ENCODE measurements at places on chromosomes 1 and 21.
A peak's percentile ranks its signal among the peaks of the same experiment; 100 is the strongest.

DNA sequence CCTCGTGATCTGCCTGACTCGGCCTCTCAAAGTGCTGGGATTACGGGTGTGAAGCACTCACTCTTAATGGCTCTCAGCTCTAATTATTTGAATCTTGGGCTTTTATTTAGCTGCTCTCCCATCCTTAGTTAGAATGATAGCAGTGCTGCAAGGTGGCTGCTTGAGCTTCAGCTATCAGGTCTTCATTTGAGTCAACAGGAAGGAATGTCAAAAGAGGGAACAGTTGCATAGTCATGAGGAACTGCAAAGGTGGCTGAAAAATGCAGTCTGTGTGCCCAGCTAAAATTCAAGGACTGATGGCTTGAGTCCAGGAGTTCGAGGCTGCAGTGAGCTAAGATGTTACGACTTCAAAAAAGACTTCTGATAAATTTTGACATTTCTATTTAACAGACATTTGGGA is 55.6 kb downstream of the UCK2 start:
- no peak for DNase-seq

GRCh38 chr1:210465150-210465549 is 136.4 kb downstream of the HHAT start:
- no peak for DNase-seq

GRCh38 chr1:6130036-6130435 is 50.1 kb downstream of the CHD5 start:
- no peak for DNase-seq

DNA sequence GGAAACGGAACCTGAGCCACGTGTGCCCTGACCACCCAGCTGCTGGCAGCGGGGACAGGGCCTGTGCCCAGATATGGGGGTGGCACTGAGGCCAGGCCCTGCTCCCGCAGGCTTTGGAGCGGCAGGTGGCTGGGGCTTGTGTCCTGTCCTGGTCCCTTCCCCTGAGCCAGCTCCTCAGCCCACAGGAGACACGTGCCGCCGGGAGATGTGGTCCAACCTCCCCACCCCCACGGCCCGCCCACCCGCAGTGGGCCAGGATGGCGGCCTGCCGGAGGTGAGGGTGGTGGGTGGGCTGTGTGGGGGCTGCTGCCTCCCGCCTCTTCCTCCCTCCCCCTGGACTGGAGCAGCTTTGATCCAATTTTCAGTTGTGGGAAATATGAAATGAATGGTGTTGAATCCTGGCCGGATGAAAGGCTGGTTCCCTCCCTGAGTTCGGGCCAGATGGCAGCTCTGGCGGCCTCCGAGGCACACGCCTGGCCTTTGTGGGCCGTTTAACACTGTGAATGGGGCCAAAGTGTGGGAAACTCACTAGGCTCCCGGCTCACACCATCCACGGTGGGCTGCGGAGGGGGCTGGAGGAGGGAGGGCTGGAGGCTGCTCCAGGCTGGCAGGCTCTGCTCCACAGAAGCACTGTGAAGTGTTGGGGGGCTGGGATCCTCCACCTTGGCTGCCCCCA is 2.6 kb upstream of the HES5 start:
- no peak for DNase-seq

DNA sequence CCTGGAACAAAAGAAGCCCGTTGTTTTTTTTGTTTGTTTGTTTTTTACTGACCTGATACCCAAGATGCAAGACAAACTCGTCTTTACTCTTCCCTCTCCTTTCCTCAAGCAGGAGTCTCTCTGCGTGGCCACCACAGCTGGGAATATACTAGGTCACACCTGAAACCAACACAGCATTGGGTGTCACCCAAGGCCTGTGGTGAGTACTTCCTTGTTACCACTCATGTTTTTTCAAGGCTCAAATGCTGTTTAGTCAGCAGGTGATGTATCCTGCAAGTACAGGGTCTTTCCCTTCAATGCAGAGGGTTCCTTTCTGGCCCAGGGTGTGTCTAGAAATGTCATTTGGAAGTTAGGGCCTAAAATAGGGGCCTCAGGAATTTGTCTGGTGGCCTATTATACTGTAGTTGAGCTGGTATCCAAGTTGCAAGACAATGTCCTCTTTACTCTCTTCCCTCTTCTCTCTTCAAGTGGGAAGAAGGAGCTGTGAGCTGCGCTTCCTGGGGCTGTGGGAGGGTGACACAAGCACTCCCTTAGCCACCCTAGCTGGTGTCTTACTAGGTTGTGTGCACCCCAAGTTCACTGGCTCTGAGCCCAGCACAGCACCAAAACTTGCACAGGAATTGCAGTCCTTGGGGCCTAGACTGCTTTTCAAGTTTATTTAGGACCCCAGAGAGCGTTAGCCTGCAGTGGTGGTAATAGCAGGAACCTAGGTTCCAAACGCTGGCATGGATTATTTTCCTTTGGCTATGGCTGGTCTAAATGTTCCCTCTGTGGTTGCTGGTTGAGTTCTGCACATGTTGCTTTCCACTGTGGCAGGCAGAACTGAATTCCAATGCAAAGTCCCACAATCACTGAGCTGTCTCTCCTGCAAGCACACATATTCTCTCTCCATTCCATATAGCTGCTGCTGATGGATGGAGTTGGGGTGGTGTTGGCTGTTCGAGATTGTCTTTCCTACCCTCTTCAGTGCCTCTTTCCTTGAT is 91.4 kb upstream of the LYPLAL1 start:
- DNase-seq, result peak; percentile 31

- DNase-seq, result no peak
Observed at GRCh38 chr21:36791695-36792470, 93.0 kb downstream of the SIM2 start.

DNA sequence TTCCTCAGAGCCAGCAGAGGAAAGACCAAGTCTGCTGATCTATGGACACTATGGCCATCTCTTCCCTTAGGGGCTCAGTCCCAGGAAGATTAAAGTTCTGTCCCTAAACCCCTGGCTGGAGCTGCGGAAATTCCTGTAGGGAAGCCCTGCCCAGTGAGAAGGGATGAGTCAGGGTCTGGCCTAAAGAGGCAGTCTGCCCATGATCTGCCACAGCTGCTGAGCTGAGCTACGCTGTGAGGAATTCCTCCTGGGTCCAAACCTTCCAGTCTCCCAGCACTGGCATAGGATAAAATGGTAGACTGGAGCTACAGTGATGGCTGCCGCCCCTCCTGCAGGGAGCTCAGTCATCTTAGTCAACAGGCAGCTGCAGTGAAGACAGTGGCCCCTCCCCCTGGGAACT is 213.7 kb downstream of the BRINP2 start:
- no peak for DNase-seq

DNA sequence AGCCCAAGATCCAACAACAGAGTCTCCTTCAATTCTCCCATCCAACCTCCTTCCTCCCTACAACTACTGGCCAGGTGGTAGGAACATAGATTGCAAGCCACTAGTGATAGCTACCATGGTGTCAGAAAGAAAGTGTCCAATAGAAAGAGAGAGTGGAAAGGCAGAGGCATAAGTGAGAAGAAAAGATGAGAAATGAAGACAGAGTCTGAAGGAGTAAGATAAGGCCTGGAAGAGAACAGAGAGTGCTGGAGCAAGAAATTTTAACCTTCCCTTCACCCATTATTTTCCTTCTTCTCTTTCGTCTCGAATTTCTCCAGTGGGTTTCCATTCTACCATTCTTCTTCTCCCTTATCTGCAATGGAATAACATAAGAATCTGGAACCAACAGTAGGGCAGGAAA is 57.9 kb downstream of the CDC42BPA start:
- DNase-seq, result no peak

DNA sequence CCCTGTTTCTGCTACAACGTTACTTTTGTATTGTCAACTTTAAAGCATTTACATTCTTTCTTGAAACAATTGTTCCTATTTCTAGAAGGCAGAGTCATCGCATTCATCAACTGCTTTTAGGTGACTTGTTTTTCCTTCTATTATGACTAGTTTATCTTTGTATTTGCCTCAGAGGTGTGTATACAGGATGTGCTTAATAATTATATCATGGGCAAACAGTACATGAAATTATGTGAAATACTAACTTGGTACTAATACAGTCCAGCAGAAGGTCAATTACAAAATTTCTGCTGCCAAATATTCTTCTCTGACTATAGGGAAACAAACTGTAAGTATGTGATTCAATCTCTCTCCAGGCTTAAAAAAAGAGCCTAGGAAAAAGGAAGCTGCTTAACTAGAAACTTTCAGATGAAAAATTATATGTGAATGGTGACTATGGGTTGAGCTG is 101.6 kb downstream of the C4BPA start:
- no peak for DNase-seq

DNA sequence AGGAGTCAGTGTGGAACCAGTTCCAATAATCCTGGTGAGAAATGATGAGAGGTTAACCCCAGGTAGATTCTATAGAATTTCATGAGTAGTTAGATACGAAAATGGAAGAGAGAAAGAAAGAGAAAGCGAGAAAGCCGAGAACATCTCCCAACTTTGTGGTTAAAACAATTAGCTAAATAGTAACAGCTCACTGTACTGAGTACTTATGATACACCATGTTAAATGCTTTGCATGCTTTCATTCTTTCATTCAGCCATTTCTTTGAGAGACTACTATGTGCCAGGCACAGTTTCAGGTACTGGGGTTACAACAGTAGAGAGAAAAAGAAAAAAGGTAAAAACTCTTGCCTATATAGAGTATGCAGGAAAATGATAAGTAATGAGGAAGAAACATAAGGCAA is 109.7 kb upstream of the SYT6 start:
- peak; percentile 59 for DNase-seq

GRCh38 chr1:200638073-200638472 is 17.5 kb upstream of the KIF14 start:
- no peak for DNase-seq

GRCh38 chr1:75612976-75613375 is 2.1 kb upstream of the SLC44A5 start:
- no peak for DNase-seq

DNA sequence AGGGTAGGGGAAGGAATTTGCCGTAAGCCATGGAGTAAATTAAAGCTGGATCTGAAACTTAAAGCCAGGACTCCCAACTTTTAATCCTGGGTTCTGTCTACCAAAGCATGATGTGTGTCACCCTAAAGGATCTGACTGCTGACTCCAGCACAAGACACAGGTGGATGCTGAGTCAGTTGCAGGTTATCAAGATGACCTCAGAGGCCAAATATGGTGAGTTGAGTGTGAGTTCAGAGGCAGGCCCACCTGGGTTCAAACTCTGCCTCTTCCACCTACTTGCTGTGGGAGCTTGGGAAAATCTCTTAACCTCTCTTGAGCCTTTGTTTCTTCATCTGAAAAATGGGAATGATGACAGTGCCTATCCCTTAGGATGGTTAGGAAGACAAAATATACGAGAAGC is 16.7 kb upstream of the LDLRAP1 start:
- DNase-seq, result peak; percentile 31

DNA sequence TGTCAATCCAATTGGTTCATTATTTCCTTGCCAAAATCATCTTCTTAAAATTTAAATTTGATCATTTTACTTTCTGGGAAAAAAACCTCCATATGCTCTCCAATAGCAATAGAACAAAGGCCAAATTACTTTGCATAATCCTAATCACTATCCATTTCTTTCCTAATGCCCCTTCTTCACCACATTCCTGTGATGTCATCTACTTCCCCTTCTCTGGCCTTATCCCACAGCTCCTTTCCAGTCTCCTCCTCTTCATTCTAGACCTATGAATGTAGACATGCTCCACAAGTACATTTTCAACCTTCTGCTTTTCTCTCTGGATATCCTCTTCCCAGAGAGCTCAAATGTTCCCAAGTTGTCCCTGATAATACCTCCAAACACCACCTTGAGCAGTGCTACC is 216.6 kb downstream of the MRPL39 start:
- no peak for DNase-seq

DNA sequence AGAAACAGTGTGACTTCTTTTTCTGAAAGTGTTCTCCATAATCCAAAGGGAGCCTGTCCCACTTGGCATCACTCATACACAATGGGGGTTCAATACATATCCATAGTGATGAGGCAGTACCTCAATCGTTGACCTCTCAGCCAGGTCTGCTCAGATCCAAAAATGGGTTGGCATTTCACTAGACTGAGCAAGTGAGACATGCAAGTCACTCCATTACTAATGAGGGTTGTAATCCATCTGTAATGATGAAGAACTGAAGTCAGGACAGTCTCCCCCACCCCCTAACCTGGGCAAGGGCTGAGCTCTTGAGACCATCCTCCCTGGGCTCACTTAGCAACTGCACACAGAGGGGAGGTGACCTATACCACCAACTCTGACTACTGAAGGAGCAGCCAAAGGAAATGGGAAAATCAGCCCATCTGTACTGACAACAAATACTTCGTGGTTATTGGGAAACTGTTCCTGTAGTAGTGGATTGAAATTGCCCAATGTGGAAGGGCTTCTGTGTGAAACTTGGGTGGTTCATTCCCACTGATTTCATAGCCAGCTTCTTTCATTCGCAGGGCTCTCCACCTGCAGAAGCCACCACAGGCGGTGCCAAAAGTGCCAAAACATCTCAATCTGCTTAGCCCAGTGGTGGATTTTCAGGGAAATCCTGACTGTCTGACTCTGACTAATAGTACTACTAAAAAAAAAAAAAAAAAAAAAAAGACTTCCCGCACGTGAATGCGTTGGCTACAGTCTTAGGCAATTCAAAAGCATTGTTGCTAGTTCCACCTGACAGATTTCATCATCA is 5.0 kb downstream of the NGF start:
- DNase-seq, result no peak

DNA sequence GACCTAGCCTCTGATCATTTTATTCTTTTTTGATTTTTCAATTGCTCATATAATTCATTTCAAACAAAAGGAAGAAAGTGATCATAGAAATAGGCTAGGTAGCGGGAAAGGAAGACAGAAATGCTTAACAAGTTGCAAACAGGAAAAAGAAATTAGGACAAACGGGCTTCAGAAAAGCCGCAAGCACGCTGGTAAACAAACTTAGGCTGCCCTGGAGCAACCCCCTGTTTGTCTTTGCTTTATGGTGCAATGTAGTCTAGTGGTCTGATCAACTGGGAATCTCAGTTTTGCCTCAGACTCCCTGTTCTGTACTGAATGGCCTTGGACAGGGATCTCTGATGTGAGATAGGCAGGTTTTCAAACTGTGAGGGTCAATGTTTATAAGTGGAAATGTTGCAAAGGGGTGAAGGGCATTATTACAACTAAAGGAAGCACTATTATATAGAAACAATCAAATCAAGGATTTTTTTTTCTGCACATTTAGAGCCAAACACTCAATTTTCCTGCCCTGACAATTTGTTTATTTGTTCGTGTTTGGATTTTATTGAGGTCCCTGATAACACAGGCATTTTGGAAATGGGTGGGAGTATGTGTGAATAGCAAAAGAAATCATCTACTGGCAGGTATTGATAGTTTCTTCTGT is 146.8 kb upstream of the NRIP1 start:
- DNase-seq, result no peak

DNA sequence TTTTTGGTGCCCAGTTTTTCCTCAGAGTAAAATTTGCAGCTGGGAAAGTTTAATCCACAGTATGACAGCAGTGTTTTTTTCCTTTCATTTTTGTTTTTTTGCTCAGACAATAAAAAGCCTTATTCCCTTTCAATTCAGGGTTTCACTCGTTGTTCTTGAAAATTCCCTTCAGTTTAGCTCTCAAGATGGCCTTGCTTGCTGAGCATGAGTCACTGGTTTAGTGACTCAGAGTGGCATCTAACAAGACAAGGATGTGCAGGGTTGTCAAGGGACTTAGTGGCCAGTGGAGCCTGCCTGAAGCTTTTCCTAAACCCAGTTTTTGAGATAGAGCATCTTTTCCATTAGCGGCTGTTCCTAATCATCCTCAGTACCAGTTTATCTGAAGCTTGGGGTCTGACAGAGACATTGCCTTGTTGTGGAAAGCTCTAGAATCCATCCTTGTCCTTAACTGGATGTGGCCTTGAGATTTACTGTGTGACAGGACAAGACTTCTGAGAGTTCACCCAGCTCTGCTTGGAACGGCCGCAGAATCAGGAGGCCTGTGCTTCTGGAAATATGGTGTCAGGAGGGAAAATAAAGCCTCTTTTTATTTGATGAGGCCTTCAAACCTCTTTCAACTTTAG is 48.4 kb upstream of the DNAJC6 start:
- peak; percentile 13 for DNase-seq

Measured in MM.1S (cell line).